Glutamatergic neuron (in vitro differentiated cells): ENCODE measurements at places on chromosomes 2 and 18. TPM values are rescaled to one million over a fixed set of nuclear protein-coding genes. Genes with fewer than 3 reads are reported as not detected.

SCN7A gene
- total RNA-seq, result 0.32 TPM

OXER1 gene
- not detected for total RNA-seq

B3GNT7 gene
- total RNA-seq, result 0.27 TPM

GRCh38 chr2:69570474-69570873 is 73.1 kb downstream of the AAK1 start:
- H3K4me3 ChIP-seq, result no peak overlapping the region
- DNase-seq, result no peak
- H3K4me1 ChIP-seq, result peaks cover 7% of the 10 kb centered on the region
- H3K27ac ChIP-seq, result no peak overlapping the region

DNA sequence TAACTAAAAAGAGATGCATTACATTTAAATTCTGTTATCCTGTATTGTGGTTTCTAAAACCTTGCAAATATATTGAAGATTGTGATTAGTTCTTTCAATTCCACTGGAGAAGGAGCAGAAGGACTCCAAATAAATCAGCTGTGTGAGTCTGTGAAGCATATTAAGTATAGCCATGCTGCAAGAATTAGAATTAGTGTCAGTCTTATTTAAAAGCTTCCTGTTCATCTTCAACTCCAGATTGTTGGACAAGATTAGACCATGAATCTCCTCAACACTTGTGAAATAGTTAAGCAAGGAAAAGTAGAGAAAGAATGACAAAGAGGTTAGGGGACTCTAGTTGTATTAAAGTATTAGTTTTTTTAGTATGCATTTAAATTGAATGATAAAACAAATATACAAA is 92.5 kb upstream of the LRP1B start:
- no peak overlapping the region for H3K27ac ChIP-seq
- H3K4me1 ChIP-seq, result peaks cover 1% of the 10 kb centered on the region
- no peak for DNase-seq
- H3K4me3 ChIP-seq, result no peak overlapping the region
